Vagina (tissue), 2 donors: ENCODE measurements at places on chromosomes 16 and 17.
A peak's percentile ranks its signal among the peaks of the same experiment; 100 is the strongest.

DNA sequence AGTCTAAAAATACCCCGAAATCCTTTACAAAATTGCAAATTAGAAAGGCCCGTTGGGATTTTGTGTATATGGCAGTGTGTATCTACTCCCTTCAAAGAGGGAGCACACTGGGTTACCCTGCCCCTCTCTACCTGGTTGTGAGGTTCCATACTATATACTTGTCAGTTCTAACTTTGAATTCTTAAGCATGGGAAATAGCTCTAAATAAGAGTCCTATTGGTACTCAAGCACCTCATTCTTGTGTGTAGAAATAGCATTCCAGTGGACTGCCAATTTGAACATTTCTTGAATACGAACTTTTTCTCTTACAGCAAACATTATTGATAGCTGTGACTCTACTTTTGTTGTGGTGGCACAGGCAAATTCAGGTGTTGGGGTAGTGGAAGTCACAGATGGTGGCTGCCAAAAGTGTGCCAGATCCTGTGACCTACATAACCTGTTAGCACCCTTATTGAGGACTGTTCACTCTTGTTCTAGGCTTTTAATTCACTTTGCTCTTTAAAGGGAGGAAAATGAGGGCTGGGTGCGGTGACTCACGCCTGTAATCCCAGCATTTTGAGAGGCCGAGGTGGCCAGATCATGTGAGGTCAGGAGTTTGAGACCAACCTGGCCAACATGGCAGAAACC is 16.1 kb downstream of the ESRP2 start:
- no peak for DNase-seq

- DNase-seq = no peak
Measured at GRCh38 chr17:78019976-78020716, 61.6 kb downstream of the TNRC6C start.

DNA sequence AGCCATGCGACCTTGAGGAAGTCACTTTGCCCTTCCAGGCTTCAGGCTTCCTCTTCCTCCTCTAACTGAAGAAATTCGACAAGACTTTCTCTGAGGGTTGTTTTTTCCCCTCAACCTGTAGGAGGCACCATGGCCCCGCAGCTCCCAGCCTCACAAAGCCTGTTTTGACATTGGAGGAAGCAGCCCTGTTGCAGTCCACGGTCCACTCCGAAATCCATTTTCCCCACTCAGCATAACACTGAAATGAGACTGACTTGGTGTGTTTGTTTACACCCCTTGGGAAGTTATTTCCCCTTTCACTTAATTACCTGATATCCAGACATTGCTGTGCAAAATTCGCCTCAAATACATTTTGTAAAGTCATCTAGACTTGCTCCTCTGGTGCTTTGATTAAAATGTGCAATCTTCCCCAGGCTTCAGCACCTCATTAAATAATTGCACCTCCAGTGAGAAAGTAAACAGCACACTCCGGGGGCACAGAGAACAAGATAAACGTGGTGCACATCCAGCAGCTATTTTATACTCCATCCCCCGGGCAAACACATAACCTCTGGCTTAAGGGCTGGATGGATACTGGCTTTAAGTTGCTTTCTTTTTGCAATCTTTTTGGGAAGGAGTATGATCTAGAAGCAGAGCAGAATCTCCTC is 41.4 kb upstream of the PIRT start:
- DNase-seq = no peak

DNA sequence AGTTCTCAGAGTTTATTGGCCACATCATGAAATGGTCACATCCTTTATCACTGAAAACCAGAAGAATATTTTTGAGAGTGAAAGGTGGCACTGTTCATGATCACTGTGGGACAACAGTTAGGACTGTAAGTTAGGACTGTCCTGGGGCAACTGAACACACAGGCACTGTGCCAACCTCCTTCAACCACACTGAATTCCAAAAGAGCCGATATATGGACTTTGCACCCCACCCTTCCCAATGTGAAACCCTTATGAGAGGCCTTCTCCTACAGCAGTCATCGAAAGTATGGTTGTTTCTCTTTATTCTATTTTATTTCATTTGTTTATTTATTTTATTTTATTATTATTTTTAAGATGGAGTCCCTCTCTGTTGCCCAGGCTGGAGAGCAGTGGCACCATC is 353.5 kb downstream of the TOX3 start:
- DNase-seq = no peak

DNA sequence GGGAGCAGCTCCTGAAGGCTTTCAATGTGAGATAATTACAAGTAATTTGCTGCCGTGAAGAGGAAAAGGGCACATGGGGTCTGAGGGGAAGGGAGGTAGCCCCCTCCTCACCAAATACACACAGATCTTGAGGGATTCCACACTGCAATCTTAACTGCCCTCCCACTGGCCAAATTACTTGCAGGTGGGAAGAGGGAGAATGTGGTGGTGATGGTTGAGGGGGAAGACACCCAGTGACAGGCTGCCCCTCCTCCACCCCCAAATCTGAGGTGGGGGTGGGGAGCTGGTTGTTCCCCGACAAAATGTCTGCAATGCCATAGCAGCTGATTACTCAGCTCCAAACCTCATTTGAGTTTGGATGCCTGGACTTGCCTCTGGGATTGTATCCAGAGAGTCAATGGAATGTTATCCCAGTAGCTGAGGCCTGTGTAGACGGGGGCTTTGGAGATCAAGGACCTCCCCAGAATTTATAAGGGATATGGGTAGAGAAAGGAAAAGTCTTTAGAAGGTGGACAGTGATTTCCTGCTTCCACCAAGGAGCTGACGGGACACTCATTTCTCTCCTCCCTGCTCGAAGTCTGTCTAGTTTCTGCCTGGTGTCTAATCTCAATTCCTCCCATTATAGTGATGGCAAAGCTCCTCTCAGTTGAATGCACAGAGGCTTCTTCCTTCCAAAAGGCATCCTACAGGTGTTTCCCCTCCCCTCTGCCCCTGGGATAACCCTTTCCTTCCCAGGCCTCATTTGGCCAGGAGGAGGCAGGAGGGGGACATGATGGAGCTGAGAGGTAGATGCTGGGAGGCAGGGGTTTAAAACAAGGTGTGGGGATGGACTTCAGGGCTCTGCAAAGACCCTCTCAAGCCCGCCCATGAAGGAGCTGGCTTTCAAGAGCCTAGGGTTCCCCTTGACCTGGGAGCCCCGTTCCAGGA is 8.7 kb downstream of the DLX4 start:
- DNase-seq = no peak

DNA sequence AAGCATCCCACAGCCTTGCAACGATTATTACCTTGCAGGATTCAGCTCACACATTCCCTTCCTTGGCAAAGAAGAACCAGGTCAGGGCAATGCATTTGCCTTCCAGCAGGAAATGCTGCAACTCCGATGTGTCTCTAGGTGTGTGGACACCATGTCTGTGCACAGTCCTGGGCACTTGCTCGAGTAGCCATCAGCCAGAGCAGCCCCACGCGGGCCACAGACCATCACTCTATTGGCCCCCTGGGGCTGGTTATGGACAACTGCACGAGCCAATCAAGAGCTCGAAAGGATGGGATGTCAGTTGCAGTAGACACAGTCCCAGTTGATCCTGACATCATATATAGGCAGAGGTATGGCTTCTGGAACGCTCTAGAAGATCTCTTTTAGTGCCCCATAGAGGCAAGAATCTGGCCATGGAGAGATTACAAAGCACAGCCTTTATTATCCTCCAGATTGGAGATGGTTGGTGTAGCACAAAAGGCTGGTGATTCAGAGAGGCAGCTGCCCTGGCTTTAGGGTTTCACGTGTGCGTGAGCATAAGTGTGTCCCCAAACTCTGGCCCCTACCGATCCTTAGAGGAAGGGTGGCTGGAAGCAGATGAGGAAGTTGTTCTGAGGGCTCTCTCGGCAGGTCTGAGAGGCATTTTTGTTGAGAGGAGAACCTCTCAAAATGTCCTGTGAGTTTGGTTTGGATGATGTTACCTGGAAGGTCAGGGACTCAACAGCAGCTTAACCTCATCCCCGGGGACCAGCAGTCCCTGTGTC is 403.8 kb downstream of the SEC14L1 start:
- no peak for DNase-seq

DNA sequence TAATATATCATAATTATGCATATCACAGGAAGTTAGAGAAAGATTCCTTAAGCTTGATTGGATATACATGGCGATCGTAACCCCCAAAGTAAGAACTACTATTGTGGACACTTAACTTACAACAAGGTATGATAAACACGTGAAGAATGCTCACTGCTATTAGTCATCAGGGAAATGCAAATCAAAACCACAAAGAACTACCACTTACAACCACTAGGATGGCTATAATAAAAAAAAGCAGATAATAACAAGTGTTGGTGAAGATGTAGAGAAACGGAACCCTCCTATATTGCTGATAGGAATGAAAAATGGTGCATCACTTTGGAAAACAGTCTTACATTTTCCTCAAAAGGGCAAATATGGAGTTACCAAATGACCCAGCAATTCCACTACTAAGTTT is 265.9 kb downstream of the SLC39A11 start:
- DNase-seq = no peak

DNA sequence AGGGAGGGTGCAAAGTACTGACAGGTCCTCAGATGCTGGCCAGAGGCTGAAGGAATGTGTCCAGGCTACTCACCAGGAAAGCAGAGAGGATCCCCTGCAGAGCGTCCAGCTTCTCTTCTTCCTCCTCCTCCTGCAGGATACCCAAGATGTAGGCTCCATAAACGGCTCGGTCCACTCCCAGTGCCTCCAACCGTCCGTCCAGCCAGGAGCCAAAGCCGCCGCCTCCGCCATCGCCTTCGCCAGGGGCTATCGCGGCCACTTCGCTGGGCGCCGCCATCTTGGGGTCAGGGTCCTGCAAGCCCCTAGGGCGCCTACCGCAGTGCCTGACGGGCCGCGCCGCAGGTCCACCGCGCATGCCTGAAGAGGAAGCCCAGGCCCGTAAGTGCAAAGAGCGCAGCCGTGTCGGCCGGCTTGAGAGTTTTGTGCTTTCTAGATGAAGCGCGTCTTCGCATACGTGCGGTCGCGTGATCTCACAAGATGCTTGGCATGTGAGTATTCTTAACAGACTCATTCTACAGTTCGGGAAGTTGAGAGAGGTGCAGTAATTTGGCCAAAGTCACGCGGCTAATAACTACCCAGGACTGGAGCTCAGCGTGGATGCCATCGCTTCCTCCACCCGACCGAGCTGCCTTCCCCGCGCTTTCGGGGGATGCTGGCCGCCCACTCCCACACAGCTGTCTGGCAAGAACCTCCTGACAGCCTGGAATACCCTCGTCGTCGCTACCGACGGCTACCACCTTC is at the start of gene CCDC43:
Gene CCDC43 (minus strand): TSS at position 300 of the 741 bp plus-strand sequence. CDS start 23 bp downstream, at position 277.
- DNase-seq = peak; percentile 89

DNA sequence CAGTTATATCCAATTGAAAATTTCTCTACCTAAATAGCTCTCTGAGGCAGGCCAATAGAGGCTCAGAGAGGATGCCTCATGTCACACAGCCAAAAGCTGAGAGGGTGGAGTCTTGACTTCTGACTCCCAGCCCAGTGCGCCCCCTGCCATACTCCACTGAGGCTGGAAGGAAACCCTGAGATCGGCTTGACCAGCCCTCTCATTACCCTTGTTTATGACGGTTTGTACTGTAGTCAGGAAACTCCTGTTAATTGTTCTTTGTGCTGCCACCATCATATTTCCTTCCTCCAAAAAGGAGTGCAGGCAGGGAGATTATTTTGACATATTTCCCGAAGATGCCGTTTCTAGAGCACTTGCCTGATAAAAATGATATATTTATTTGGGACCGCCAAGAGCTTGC is 107.9 kb downstream of the AIPL1 start:
- no peak for DNase-seq

- no peak for DNase-seq
Measured at GRCh38 chr17:8969901-8970300, 4.4 kb upstream of the PIK3R5 start.
